ENCODE measurements at places on chromosomes 6 and 20.

- DNase-seq: no peak
Measured at GRCh38 chr6:95670011-95670463, 92.7 kb downstream of the MANEA start.

GRCh38 chr6:70957284-70957617 is 391 bp upstream of the B3GAT2 start:
- no peak for DNase-seq

GRCh38 chr6:119312875-119313338 is 36.7 kb downstream of the MAN1A1 start:
- no peak for DNase-seq

DNA sequence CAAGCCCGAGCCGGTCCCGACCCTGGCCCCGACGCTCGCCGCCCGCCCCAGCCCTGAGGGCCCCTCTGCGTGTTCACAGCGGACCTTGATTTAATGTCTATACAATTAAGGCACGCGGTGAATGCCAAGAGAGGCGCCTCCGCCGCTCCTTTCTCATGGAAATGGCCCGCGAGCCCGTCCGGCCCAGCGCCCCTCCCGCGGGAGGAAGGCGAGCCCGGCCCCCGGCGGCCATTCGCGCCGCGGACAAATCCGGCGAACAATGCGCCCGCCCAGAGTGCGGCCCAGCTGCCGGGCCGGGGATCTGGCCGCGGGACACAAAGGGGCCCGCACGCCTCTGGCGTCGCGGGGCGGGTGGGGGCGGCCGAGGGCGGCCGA is 37.5 kb downstream of the YTHDF1 start:
- DNase-seq: no peak

DNA sequence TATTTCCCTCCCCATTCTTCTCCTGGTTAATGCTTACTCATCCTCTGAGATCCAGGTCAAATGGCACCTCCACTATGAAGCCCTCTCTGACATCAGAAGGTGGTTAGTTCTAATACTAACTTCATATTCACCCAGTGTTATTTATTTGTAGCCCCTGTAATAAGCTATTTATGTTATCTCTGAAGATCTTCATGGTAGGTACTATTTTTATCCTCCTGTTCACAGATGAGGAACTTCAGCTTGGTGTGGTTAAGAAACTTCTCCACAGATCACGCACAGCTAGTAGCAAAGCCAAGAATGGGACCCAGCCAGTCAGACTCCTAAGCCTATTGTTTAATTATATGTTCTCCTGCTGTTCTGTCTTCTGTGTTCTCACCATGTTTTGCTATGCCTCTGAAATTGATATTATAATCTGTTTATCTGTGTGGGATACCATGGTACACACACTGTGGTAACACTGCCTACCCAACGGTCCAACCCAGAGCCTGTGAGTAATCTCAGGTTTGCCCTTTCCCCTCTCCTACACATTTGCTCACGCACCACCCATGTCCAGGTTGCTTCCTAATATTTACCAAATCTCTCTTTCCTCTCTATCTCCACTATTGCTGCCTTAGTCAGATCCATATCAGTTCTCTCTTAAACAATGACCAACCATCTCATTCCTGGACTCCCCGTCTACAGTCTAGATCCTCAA is 98.4 kb downstream of the IPCEF1 start:
- DNase-seq: no peak

DNA sequence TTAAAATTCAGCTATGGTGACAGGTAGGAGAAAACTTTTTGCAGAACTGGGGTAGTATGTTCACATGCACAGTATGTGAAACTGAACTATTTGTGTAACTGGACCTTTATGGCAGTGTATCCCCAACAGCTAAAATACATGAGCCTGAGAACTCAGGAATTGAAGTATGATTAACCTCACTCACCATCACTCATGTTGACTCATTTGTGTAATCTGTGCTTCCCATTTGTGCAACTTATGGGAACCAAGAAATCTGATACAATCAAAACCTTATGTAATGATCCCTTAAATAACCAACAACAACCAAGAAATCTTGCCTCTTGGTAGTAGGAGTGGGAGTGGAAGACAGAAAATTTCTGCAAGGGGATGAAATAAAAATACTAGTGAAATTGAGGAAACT is 674.9 kb downstream of the HDGFL1 start:
- no peak for DNase-seq

DNA sequence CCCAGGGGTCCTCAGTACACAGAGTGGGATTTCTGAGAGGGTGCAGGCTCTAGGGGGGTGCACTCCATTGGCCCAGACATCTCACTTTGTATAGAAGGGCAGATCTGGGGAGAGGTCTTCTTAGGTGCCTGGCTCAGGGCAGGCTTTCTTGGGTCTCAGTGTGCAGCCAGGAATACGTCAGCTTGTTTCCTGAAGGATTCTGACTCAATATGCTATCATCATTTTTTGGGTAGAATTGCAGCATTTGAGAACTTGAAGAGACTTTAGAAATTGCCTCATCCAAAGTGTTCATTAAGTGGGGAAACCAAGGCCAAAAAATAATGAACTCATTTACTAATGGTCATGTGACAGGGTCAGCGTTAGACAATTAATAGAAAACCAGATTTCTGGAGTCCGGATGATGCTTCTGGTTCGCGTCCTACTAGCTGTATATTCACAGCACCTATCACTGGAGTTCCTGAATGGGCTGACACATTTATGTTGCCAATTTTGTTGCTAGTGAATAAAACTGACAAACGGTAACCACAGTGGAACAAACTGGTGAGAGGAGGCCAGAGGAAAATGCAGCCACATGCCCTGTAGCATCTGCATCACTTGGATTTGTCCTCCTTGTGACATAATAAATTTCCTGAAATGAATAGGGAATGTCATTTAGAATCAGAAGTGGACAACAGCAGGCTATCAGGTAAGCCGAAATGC is 238.9 kb downstream of the TBC1D7 start:
- no peak for DNase-seq

- DNase-seq: peak; percentile 46
Measured at GRCh38 chr20:50292591-50293283, 102.1 kb downstream of the CEBPB start.

DNA sequence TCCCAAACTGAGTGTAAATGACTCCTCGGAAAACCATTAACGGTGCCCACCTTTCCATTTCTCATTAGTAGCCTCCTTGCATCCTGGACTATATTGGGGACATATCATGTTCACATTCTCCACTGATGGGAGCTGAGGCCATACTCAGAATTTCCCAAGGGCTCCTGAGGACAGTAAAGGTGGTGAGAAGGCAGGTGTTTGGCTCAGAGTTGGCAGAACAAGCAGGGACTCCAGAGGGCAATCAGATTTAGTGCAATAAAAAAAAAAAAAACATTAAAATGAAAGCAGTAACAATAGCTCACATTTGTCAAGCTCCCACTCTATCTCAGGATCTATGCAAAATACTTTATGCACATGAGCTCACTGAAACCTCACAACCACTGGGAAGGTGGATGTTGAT is 401.4 kb downstream of the MAFB start:
- DNase-seq: no peak

- no peak for DNase-seq
Measured at GRCh38 chr20:16058268-16058667, 515.0 kb downstream of the KIF16B start.

DNA sequence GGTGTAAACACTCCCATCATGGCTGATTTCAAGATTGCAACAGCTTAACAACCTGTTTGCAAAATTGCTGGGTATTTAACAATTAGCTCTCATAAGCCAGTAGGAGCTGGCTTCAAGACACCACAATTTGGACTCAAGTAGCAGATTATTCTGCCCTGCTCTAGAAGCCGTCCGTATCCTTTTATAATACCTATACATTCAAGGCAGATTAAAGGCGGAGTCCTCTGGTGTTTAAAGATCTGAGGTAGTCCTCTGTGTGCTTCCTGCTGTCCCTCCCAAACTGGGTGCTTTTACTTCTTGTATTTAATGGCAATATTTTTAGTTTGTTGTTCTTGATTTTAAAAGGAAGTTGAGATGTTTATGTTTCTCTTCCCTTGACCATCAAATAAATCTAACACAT is 62.2 kb upstream of the SOX4 start:
- DNase-seq: no peak

DNA sequence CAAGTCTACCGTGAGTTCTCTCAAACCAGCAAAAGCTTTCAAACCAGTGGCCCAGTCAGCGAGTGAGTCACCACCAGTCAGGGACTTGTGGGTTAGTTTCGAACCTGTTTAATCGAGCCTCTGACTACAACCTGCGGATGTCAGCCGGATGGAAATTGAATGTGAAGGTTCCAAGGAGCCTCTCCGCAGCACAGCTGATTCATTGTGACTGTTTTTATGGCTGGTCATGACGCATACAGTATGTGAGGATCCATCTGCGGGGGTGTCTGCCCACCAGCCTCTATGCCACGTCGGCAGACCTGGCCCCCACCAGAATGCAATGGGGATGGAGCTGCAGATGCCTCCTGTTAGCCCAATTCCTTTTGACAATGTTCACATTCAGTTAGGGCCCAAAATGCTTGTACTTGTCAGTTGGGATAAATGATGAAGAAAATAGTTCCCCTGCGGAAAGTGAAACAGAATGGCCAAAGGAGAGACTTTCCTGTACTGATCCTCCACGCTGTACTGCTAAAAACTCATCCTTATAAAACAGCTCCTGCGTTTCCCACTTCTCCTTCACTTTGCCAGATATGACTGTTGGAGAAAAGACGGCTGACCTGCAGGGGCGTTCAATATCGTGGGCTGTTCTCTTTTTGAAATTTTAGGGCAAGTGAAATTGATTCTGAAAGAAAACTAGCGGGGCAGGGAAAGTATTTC is 206.6 kb downstream of the TFAP2B start:
- DNase-seq: no peak

DNA sequence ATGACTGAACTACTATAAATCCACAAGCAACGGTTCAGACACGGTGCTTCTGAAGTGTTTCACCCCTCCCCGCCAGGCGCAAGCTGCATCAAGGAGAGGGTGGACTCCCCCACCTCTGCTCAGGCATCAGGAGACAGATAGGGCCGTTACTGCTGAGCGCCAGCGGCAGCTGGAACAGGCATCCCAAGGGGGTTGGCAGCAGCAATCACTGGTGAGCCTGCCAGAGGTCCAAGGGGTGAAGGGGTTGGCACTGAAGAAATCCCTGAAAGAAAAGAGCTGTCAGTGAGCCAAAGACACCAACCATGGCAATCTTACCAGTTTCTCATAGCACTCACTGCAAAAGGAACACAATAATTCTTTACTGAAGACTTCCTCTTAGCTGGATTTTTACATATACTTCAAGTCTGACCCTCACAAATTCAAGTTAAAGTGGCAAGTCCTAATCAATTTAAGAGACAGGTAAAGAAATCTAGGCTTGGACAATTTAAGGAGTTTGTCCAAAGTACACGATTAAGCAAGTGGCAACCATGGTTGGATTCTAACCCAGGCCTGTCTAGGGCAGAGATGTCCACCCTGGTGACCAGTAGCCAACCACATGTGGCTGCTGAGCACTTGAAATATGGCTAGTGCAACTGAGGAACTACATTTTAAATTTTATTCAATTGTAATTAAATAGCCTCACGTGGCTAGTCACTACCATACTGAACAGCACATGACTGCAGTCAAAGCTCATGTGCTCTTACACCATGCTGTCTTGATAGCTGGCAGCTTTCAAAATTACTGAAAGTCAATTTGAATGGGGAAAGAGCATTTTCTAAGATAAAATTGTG is 21.7 kb upstream of the TBC1D20 start:
- peak; percentile 2 for DNase-seq

DNA sequence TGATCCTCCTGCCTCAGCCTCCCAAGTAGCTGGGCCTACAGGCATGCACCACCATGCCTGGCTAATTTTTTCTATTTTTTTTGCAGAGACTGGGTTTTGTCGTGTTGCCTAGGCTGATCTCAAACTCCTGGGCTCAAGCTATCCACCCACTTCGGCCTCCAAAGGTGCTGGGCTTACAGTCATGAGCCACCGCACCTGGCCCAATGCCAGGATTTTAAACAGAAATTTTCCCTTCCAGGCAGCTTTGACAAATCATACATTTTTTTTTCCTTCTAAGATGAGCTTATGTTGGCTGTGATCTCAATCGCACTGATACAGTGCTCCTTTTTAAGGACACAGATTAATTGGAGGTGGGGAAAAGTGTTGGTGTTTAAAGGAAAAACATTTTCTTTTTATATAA is 73.2 kb upstream of the CD2AP start:
- no peak for DNase-seq

DNA sequence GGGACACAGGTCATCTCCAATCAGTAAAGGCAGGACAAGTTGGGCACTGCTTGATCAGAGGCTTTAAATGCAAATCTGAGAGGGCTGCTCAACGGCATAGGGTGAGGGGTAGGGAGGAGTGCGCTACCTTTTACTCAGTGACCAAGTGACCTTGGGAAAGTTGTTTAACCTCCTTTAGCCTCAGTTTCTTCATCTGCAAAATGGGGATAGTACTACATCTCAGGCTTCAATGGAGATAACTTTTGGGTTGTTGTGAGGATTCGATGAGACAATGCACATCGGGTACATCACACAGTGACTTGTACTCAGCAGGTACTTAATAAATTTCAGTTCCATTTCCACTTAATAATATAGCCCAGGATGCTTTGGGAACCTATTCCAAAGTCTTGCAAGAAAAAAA is 22.6 kb downstream of the MDGA1 start:
- DNase-seq: no peak

DNA sequence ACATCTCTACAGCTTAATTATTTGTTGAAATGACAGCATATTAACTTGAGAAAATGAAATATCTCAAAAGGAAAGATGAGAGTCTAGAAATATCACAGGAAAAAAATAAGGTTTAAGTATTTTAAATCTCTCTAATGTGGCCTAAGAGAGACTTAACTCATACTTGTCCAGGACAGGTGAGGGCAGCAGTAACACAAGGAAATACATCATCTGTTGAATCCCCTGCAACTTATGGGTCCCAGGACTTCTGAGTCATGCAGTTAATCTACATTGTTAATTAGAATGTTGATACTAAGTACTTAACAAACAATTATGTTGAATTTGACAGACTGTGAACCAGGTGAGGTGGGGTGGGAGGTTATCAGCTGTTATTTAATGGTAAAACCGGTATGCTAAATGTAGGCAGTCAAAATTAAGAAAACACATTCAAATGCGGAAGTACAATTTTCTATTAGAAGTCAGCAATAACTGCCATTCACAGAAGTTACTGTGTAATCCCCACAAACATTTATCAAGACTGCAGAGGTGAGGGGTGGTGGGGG is 87.9 kb downstream of the CEP57L1 start:
- no peak for DNase-seq

DNA sequence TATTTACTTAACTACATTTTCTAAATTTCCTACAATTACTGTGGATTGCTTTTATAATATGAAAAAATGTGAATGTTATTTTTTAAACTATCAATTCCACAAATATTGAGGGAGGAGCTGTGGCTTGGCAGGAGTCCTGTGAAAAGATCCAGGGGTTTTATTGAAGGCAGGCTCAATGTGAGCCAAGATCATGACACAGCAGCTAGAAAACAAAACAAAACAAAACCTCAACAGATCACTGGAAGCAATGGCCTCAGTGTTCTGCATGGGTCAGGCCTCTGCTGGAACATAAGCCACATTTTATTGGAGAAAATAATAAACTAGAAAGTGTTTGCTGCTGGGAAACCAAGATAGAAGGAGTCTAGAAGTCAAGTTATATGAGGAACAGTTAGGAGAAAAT is 19.4 kb upstream of the RCAN2 start:
- peak; percentile 9 for DNase-seq
